ENCODE measurements at places on chromosomes 2 and 18.

GRCh38 chr2:64342195-64343099 is 111.5 kb upstream of the LGALSL start:
- DNase-seq, result no peak

- DNase-seq, result no peak
Observed at GRCh38 chr2:111178730-111179405, 58.2 kb downstream of the BCL2L11 start.

DNA sequence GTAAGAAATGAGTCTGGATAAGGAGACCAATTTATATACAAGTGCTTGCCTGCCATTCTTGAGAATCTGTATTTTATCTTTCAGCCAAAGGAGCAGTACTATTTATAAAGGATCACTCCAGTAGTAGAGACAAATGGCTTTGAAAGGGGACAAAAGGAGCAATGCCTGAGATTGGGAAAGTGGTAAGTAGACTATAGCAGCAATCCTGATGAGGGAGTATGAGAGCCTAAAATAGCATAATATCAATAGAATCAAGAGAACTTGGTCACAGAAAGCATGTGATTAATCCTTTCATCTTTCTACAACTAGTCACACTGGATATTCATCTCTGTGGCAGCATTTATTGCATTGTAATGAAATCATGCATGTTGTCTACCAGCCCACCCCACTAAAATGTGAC is 20.2 kb downstream of the NRXN1 start:
- no peak for DNase-seq

GRCh38 chr2:23839919-23840578 is 86.9 kb downstream of the ATAD2B start:
- no peak for DNase-seq

DNA sequence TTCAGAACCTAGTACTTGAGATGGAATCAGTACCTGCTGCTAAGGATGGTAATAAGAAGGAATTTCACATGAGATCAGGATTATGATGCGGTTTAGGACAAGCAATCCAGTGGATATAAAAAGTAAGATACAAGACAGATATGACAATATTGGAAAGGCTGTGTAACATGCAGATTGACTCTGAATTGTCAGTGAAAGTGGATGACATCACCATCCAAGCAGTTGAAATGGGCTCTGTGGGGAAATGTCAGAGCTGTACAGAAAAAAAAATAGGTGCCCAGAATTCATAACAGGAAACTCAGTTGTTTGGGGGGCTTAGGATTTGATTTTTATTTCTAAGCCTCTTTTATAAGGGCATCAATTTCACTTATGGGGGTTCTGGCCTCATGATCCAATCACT is 438.3 kb downstream of the SPAG16 start:
- DNase-seq, result no peak

DNA sequence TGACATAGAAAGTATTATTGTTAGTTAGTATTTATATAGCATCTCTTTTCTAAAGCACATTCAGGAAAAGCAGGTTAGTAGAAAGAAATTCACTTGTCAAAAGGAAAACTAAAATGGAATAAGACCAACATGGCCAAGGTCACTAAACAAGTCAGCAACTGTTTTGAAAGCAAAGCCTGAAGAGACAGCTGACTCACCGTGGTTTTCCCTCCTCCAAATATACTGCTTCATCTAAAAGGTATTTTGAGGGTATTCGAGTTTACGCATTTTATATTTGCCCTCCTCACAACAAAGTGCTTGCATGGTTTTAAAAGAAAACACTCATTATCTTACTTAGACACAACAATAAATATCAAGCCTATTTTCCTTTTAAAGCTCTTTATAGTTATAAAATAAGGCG is 24.0 kb downstream of the ZNF385B start:
- DNase-seq, result no peak

GRCh38 chr18:55097456-55098170 is 138.4 kb upstream of the CCDC68 start:
- DNase-seq, result no peak

DNA sequence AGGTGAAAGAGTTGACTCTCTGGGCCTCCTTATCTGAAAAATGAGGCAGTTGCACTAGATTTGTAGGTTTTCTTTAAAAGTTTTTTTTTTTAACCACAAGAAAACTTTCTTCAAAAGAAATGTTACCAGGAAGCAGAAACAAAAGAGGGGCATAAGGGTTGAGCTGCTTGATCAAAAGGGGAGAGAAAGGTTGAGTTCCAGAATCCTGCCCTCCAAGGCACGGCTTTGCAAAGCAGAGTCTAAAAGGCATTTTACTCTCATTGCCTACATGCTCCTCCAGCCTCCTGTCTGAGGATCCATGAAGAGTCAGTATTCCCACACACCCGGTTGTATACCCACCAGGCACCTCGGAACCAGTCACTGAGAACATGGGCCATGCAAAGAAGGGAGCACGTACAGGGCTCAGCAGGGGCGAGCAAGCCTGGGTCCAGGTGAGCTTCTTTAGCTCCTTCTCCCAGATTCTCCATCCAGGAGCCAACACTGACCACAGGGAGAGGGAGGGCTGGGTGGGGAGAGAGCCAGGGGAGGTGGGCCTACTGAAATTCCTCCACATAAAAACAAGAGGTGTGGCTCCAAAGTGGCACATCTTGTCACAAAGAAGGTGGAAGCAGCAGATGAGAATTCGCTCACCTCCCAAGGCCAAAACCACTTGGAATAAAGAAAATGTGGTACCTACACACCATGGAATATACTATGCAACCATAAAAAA is 116.0 kb upstream of the EPC2 start:
- no peak for DNase-seq

Data from stimulated activated CD8-positive, alpha-beta memory T cell treated with anti-CD3 and anti-CD28 coated beads, Interleukin-4, amount 100 ng/mL, for 48 hours (primary cell).